ENCODE measurements at places on chromosomes 12 and 14.

- no peak for DNase-seq
Measured at GRCh38 chr14:89889626-89890025, 64.9 kb downstream of the EFCAB11 start.

DNA sequence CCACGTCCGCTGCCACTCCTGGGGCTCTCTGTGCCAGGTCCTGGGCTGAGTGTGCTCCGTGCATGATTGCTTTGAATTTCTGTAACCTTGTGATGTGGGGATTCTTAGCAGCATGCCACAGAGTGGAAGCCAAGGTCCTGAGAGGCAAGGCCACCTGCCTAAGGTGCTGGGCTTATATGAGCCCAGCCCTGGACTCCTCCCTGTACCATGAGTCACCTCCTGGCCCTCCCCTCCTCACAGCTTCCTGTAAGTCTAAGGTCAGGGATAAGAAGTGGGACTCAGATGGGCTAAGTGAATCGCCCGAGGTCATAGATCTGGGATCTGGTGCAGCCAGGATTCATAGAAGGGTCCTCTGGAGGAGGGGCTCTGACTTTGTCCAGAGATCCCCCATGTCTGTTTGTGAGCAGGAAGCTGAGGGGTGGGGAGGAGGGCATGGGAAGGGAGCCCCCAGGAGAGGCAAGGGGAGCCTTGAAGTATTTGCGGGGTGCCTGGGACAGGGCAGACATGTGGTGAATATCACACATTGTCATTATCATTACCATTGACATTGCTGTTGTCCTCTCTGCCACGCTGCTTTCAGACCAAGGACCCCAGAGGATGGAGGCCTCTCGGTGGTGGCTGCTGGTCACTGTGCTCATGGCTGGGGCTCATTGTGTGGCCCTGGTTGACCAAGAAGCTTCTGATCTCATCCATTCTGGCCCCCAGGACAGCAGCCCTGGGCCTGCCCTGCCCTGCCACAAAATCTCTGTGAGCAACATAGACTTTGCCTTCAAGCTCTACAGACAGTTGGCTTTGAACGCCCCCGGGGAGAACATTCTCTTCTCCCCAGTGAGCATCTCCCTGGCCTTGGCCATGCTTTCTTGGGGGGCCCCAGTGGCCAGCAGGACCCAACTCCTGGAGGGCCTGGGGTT lies 28.8 kb downstream of the SERPINA3 start:
- no peak for DNase-seq

GRCh38 chr12:42590330-42590934 lies 886 bp upstream of the PRICKLE1 start:
- no peak for DNase-seq

DNA sequence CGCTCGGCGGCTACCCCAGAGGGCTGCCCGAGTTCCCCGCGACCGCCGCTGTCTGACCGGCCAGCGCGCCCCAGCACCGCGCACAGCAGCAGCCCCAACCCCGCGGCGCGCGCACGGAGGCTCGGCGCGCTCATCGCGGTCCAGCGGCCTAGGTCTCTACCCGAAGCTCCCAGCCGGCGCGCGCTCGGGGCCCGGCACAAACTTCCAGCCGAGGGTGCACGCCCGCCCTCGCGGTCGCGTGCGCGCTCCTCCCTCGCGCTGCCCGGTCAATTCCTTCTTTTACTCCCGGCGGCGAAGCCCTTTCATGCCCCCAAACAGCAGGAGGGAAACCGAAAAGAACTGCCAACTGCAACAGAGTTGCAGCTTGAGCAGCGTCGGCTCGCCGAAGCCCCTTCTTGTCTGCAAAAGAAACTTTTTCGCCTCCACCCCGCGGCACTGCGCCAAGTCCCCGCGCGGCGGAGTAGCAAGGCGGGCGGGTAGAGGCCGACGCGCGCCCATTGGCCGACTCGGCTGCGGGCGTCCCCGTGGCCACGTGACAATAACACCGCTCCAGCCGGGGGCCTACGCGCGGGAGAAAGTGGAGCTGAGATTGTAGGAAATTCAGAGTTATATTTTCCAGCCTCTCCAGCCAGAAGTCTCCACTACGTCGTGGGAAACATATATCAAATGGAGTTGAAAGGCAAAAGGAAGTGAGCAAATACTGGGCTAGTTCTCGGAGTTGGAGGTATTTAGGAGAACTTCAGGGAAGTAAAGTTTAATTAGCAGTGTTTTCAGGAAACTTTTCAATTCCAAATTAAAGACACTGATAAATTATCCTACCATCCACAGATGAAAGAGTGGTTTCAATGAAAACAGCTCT lies at the start of gene LRIG3:
LRIG3 (minus strand) TSS at position 403 of the 859 bp plus-strand sequence; CDS start at position 134, 269 bp downstream.
- DNase-seq: peak; percentile 96
